Memory B cell (primary cell): ENCODE measurements at places on chromosomes 6 and 20.

GRCh38 chr6:64985726-64986125 is 721.3 kb downstream of the EYS start:
- DNase-seq, result no peak

DNA sequence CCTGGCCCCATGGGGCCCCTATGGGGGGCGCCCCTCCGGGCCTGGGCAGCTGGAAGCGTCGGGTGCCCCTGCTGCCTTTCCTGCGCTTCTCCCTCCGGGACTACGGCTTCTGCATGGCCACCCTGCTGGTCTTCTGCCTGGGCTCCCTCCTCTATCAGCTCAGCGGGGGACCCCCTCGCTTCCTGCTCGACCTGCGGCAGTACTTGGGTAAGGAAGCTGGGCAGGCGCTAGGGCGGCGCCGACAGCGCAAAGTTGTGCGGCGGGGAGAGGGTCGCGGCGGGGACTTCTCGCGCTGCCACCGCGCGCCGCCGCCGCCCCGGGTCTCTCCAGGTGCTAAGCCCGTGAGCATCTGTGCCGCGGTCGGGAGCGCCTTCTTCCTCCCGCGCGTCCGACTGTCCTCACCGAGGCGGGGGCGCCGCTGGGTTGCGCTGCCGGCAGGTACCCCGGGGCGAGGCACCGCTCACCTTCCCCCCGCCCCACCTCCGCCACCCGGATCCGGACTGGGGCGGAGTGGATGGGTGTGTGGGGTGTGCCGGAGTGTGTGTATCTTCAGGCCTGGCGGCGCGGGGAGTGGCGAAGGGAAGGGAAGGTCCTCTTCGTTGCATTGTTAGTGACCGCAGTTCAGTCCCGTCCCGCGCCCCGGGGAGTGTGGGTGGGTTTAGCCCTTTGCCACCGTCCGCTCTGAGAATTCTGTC is 788 bp downstream of the UST start:
- DNase-seq, result peak; percentile 77

DNA sequence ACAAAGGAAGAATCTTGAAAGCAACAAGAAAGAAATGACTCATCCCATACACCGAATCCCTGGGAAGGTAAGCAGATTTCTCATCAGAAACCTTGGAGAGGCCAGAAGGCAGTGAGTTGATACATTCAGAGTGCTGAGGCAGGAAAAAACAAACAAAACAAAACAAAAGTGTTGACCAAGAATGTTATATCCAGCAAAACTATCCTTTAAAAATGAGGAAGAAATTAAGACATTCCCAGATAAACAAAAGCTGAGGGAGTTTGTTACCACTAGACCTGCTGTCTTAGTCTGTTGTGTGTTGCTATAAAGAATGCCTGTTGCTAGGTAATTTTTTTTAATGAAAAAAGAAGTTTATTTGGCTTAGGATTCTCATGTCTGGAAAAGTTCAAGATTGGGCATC is 33.7 kb upstream of the PPP1R3G start:
- DNase-seq, result no peak

DNA sequence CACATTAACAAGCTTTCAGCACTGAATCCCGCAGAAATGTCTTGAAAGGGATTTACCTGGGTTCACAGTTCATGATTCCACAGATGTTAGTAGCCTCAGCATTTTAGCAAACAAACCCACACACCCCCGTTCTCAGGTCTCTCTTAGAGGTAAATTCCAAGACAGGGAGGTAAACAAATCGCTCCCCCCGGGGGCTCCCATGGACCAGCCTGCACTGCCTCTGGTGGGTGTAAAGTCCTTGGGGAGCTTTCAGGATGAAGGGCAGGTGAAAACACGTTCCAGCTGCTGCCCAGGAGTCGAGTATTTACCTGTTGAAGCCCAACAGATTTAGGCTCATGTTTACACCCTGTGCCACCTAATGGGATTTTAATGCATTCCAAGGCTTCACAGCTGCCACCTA is 187.0 kb upstream of the FOXQ1 start:
- no peak for DNase-seq

DNA sequence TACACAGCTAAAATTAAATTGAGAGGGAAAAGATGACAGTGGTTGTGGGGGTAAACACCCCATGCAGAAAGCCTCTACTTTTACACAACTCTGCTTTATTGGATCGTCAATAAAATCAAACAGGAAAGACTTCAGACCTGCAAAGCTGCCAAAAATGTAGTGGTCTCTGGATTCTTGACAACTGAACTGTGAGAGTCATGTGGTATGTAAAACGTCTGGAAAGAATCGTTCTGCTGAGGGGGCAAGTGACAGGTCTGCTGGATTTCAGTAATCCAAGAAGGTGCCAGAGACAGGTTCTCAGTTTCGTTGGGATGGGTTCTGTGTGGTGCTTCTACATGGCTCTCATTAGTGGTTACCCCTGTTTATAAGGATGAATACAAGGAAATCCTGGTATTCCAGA is 63.3 kb downstream of the TSPYL4 start:
- no peak for DNase-seq
